ENCODE measurements at places on chromosomes 2 and 18.

DNA sequence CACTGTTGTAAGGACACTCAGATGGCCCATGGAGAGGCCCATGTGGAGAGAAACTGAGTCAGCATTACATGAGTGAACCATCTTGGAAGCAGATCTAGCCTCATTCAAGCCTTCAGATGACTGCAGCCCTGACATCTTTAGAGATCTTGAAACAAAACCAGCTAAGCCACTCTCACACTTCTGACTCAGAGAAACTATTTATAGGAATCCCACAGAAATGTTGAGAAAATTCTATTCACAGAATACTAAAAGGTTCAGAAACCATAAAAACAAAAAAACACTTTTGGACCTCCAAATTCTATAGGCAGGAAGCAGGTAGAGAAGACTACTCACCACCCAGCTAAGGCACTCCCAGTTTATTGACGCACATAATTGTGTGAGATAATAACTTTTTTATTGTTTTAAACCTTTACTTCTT lies 8.7 kb downstream of the TMEM169 start:
- DNase-seq: no peak

GRCh38 chr2:5685225-5685624 lies 7.0 kb upstream of the SOX11 start:
- DNase-seq: no peak

DNA sequence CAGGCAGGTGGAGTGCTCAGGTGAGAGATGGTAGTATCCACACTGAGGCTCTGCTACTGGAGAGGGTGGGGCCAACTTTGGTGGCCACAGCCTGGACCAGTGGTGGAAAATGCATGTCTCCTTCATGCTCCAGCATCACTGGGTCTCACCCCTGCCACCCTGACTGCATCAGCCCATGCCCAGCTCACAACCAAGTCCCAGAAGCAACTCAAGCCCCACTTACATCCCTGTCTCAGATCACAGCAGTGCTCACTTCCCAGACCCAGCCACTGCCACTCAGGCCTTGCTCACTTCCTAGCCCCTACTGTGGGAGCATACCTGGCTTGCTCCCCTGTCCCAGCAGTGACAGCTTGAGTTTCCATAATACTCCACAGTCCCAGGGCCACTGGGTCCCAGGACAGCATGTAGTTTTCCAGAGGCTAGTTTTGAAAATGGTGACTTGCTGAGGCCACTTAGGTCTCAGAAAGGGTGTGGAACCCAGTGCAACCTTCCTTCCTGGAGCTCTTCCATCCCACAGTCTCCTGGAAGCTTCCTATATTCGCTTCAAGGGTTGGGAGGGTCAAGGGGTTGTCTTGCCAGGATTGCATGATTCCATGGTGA lies 58.8 kb downstream of the GPC1 start:
- no peak for DNase-seq

DNA sequence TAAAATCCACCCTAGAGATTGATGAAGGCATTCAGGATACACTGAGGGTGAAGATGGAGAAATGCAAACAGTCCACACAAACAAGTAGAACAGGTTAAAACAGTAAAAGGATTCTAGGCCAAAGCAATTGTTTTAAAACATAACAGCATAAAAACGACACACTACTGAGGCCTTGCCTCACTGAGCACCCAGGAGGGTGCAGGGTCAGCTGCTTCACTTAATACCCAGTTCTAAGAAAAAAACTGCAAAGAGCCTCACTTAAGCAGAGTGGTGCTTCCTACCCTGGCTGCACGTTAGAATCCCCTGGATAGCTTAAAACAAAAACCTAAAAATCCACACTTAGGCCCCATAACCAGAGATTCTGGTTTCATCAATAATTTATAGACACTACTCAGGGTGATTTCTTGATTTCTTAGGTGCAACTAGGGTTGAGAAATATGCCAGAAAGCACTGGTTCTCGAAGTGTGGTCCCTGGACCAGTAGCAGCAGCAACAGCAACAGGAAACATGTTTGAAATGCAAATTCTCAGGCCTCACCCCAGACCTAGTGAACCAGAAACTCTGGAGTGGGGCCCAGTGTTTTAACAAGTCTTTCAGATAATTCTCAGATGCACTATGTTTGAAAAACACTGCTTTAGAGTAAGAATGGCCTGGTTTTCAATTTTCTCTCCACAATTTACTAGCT lies 279.1 kb downstream of the ZEB2 start:
- no peak for DNase-seq

GRCh38 chr2:219369447-219369861 lies 18.3 kb downstream of the DNPEP start:
- no peak for DNase-seq

DNA sequence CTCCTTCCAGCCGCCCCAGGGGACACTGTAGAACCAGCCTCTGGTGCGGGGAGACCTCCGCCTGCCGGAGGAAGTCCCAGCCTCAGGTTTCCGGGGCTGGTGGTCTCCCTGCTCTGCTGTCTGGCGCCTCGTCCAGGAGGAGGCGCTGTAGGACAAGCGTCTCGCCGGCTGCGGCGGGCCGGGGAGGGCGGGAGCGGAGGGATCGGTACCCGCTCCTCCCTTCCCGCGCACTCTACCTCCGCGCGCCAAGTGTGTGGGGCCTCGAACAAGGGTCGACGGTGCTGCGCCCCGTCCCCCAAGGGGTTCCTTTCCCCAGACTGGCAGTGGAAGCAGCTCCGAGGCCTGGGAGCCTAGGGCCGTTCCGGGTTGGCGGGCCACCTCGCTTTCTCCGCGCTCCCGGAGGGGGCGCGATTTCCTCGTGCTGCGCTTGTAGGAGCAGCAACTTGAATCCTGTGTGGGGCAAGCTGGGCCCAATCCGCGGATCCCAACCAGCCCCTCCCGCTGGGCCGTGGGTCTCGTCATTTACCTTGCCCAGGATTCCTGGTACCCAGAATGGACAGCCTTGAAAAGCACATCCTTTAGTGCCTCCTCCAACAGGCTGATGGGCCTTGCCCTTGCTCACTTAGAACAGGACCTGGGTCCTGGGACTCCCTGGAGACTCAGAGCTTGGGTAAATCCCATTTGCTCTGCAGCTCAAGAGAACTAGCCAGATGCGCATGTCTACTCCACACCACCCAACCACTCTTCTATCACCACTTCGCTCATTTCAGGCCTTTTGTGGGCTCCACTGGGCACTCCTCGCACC lies 10.6 kb upstream of the HOXD4 start:
- peak; percentile 87 for DNase-seq

- DNase-seq: no peak
Observed at GRCh38 chr2:203559641-203560040, 24.5 kb upstream of the RAPH1 start.

- DNase-seq: no peak
Observed at GRCh38 chr2:237201461-237202287, 116.0 kb downstream of the COPS8 start.

GRCh38 chr2:42900289-42900891 lies 108.0 kb upstream of the HAAO start:
- no peak for DNase-seq

DNA sequence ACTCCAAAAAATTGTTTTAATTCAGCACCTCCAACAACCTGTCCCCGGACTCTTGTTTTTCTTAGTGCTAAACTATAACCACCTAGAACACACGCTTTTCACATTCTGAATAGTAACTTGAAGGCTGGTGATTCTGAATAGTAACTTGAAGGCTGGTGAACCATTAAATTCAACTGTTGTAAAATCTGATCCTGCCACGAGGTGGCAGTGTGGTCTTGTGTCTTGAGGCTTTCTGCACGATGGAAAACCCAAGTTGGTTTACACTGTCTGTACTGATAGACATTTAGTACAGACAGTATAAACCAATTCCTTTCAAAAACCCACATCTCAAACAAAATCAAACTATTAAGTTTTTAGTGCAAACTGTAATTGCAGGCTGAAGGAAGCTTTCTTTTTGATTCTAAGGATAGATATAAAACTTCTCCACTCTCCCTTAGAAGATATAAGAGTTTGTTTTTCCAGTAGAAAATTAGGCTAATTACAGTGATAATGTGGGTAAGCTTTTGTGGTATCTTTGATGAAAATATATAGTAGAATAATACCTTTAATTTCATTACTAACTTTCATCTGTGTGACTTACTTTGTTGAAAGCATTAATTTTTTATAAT lies 57.6 kb downstream of the VAPA start:
- DNase-seq: peak; percentile 79

Measured in dermis microvascular lymphatic vessel endothelial cell (primary cell).